Hematopoietic multipotent progenitor cell treated with erythropoietin and hydrocortisone succinate and interleukin-3 and kit ligand, for 6 days (in vitro differentiated cells): ENCODE measurements at places on chromosomes 11 and 22.
A peak's percentile ranks its signal among the peaks of the same experiment; 100 is the strongest.

GRCh38 chr11:64566042-64566914 is 24.7 kb upstream of the SLC22A12 start:
- peak; percentile 26 for DNase-seq

DNA sequence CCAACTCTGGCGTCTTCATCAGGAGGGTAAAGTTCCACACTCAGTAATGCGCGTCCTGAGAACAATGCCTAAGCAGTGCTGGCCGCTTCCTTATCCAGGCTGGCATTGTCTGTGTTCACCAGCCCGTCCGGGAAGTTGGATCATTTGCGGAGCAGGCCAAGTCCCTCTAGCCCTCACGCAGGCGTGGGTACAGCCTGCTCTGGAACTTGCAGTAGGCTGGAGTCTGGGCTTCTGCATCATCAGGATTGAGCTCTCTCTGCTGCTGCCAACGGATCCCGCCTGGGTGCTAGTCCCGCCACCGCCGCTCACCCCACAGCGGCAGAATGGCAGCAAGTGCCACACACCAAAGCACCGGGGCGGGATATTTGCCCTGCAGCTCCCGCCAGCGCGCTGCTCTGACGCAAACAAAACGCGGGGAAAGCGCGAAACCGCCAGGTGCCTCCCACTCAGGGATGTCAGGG is 29.0 kb downstream of the GLYATL1 start:
- no peak for DNase-seq

DNA sequence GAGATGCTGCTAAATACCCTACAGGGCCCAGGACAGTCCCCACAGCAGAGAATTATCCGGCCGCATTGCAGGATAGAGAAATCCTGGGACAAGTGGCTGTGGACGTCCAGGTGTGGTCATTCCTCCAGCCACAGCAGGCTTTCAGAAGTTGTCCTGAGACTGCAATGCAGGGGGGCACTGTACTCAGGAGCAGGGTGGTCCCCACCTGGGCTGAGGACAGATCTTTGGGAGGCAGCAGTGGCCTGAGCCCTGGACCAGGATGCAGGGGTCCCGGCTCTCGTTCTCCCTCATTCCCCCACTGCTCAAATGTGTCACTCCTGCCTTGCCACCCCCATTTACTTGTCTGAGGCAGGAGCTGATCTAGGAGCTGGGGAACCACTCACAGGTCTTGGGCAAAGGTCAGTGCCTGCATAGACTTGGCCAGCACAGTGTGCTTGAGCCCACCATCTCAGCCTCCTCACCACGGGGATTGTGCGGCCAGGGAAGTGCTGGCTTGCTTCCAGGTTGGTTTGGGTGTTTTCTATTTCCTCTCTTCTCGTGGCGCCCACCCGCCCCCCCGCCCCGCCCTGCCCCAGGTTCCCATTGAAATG is 15.3 kb downstream of the LINC01488 start:
- no peak for DNase-seq

- peak; percentile 42 for DNase-seq
These were observed 930 bp downstream of the SCYL1 start for GRCh38 chr11:65525546-65526480.

- no peak for DNase-seq
These were observed 137.3 kb upstream of the TENM4 start for GRCh38 chr11:79578116-79578515.

DNA sequence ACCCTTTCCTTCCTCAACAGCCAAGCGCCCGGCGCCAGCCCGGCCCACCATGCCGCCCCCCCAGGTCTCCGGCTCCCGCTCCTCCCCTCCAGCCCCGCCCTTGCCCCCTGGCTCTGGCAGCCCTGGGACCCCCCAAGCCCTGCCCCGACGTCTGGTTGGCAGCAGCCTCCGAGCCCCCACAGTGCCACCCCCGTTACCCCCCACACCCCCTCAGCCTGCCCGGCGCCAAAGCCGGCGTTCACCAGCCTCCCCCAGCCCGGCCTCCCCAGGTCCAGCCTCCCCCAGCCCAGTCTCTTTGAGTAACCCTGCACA is 3.3 kb upstream of the PDXP start:
- DNase-seq: no peak

DNA sequence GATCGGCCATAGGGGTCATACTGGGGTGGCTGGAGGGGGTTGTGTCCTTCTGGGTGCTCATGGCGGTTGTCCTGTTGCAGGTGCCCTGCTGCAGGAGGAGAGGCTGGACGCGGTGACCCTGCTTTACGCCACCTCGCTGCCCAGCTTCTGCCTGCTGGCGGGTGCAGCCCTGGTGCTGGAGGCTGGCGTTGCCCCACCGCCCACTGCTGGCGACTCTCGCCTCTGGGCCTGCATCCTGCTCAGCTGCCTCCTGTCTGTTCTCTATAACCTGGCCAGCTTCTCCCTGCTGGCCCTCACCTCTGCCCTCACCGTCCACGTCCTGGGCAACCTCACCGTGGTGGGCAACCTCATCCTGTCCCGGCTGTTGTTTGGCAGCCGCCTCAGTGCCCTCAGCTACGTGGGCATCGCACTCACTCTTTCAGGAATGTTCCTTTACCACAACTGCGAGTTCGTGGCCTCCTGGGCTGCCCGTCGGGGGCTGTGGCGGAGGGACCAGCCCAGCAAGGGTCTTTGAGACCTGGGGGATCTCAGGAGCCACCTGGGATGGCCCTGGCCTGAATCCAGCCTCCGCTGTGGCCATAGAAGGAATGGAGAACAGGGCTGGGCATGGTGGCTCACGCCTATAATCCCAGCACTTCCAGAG is 11.1 kb downstream of the SLC35E4 start:
- no peak for DNase-seq

- no peak for DNase-seq
These were observed 728.3 kb downstream of the METTL15 start for GRCh38 chr11:28836285-28837081.

- no peak for DNase-seq
These were observed 53.7 kb downstream of the CADM1 start for GRCh38 chr11:115450519-115450918.

DNA sequence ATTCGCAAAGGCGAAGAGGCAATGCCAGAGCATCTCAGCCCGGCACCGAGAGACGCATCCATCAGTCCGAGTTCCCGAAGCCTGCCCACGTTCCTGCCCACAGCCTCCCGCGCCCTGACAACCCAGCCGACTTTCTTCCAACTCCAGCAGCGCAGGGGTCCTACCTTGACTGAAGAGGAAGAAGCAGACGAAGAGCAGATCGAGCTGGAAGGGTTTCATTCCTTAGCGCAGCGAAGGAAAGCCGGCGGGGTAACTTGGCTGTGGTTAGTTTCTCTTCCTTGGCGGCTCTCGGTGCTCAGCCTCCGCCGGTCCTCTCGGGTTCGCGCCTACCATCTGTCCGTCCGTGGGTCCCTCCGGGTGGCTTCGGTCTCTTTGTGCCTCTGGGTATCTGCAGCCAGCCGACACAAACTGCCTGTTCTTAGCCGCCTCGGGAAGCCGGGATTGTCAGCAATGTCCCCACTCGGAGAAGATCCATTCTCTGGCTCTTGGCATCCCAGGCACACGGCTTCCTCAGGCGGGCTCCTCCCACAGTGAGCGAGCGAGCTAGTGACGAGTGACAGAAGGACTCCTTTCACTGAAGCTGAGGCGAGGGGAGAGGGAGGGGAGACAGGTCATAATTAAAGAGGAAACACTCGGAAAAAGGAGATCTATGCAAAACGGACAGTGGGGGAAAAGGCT is at the start of gene KIRREL3:
TSS of gene KIRREL3 (minus strand) at position 480 of the 678 bp plus-strand sequence.
- no peak for DNase-seq

- DNase-seq: no peak
These were observed 28.5 kb upstream of the DDX6 start for GRCh38 chr11:118819334-118820024.

DNA sequence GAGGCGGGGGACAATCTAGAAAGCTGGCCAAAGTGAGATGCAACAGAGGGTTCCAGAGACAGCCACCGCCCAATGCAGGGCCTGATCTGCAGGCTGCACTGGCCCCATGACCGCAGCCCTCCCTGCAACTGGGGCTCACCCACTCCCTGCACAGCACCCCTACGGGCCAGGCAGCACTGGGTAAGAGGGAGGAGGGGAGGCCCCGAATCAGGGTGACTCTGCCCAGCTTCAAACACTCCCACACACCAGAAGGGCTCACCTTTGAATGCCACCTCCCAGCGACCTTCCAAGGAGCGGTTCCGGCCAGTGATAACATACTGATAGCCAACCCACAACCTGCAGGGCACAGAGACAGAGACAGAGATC is 59.3 kb downstream of the DGCR2 start:
- no peak for DNase-seq

- no peak for DNase-seq
These were observed 121.2 kb downstream of the C11orf58 start for GRCh38 chr11:16859651-16860050.

- peak; percentile 2 for DNase-seq
These were observed 9.2 kb upstream of the OR9Q2 start for GRCh38 chr11:58179648-58180047.

GRCh38 chr11:65357856-65358356 is 3.4 kb downstream of the TIGD3 start:
- DNase-seq: no peak

GRCh38 chr11:115637599-115638241 is 133.5 kb upstream of the CADM1 start:
- no peak for DNase-seq

- DNase-seq: no peak
These were observed 1124.4 kb upstream of the TENM4 start for GRCh38 chr11:80565231-80565630.

GRCh38 chr11:112398798-112399478 is 138.3 kb upstream of the PLET1 start:
- DNase-seq: no peak
